ENCODE measurements at places on chromosomes 4 and X.

GRCh38 chr4:1583051-1583785, 100.9 kb downstream of the FAM53A start:
- no peak for DNase-seq

- no peak for DNase-seq
These were observed 6.2 kb upstream of the MGARP start for GRCh38 chr4:139286186-139286698.

GRCh38 chr4:144739511-144740033, 93.6 kb downstream of the HHIP start:
- no peak for DNase-seq

DNA sequence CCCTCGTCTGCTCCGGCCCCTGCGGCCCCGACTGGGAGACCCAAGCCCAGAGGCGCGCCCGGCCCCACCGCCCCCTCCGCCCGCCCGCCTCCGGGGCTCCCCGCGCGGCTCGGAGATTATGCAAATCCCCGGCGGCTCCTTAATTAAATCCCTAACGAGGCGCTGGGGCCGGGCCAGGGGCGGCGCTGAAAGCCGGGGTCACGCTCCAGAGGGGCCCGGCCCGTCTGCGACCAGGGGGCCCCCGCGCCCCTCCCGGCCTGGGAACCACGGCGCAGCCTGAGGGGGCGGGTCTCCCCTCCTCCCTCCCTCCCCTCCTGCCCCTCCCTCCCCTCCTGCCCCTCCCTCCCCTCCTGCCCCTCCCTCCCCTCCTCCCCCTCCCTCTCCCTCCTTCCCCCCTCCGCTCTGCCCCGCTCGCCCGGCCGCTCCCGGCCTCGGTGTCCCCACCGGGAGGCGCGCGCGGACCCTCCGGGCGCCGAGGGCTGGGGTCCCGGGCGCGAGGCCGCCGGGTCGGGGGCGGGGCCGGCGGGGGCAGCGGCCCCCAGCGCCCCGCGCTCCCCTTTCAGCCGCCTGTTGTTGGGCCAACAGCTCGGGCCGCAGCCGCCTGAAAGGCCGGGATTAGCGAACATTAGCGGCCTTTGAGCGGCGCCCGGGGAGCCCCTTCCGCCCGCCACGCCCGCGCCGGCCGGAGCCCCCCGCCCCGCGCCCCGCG, 25.9 kb upstream of the FGFR3 start:
- no peak for DNase-seq

GRCh38 chr4:140243278-140243753, 89.3 kb upstream of the MAML3 start:
- peak; percentile 20 for DNase-seq

DNA sequence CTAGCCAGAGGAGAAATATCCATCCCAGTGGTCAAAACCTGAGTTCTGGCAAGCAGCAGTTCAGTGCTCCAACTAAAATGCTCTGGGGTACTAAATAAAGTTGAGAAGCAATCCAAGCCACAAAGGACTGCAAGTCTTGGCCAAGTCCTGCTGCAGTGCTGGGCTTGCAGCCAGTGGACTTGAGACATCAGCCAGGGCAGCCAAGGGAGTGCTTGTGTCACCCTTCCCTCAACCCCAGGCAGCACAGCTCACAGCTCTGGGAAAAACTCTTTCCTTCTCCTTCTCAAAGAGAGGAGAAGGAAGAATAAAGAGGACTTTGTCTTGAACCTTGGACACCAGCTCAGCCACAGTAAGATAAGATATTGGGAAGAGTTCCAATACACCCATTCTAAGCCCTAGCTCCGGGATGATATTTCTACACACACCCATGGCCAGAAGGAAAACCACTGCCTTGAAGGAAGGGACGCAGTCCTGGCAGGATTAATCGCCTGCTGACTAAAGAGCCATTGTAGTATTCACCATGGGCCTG, 99.8 kb downstream of the PTCHD1 start:
- no peak for DNase-seq

All from activated naive CD8-positive, alpha-beta T cell treated with anti-CD3 and anti-CD28 coated beads, Interleukin-2, amount 50 U/mL, for 24 hours (primary cell).